Right cardiac atrium (tissue), 5 donors: ENCODE measurements at places on chromosomes 2 and 18. TPM values are rescaled to one million over a fixed set of nuclear protein-coding genes. Genes with fewer than 3 reads are reported as not detected.

QPCT gene
- 1.7 TPM for total RNA-seq

PROKR1 gene
- total RNA-seq = not detected

PDCD1 gene
- total RNA-seq = 5.5 TPM

PAIP2B gene
- total RNA-seq = 21.5 TPM

C18orf54 gene
- 0.53 TPM for total RNA-seq

CEP76 gene
- total RNA-seq = 3.2 TPM

TRABD2A gene
- 1.3 TPM for total RNA-seq

FARP2 gene
- 28.4 TPM for total RNA-seq

TRIM43 gene
- not detected for total RNA-seq

UGT1A5 gene
- total RNA-seq = not detected

ACYP2 gene
- total RNA-seq = 70.2 TPM

DSC3 gene
- 0.14 TPM for total RNA-seq

FIGN gene
- 13.5 TPM for total RNA-seq

NYAP2 gene
- total RNA-seq = not detected

DES gene
- 7,210 TPM for total RNA-seq

NR4A2 gene
- 4.1 TPM for total RNA-seq

RTP5 gene
- total RNA-seq = not detected

HOXD1 gene
- total RNA-seq = not detected

FKBP7 gene
- total RNA-seq = 15.6 TPM

PLGLB1 gene
- total RNA-seq = 0.95 TPM

DNA sequence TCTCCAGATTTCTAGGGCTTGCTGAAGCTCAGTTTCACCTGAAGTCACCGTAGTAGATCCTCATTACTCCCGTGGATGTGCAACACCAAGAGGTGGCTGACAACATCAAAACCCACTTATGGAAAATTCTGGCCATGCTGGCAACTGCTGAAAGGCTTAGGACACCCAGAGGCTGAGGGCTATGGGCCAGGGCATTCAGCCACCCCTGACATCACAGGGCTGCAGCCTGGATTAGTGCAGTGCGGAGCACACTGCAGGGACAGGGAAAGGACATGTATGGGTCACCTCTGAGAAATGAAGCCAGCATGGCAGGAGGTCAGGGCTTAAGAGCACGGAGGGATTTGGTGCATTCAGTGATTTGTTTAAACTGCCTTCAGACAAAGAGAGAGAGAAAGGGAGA lies 300.6 kb downstream of the TDRD15 start:
- DNase-seq = peak; percentile 68

- DNase-seq = no peak
Observed at GRCh38 chr18:44778788-44779187, 98.1 kb downstream of the SETBP1 start.

DNA sequence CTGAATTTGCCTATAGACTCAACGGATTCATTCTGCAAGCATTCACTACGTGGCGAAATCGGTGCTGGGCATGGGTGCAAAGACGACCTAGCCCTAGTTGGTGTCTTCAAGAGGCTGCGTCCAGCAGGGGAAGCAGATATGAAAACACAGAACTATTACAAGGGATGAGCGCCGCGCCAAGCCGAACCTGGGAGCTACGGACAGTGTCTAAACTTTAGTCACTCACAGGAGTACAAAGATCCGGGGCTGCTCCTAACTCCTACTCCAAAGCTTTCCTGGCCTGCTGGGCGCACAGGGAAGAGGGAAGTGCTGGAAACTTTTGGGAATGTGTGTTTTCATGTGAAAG lies 732 bp upstream of the ANXA4 start:
- DNase-seq = peak; percentile 53

- no peak for DNase-seq
Observed at GRCh38 chr2:133248264-133248663, 320.0 kb downstream of the NCKAP5 start.

- DNase-seq = no peak
Observed at GRCh38 chr18:50862401-50862800, 16.5 kb upstream of the ME2 start.

GRCh38 chr2:63654959-63655358 lies 66.2 kb downstream of the MDH1 start:
- no peak for DNase-seq

- DNase-seq = no peak
Observed at GRCh38 chr2:66693076-66693965, 258.4 kb downstream of the MEIS1 start.

GRCh38 chr2:59353306-59353921 lies 1112.3 kb upstream of the FANCL start:
- no peak for DNase-seq

- DNase-seq = no peak
Observed at GRCh38 chr2:225600444-225600843, 200.9 kb downstream of the NYAP2 start.

DNA sequence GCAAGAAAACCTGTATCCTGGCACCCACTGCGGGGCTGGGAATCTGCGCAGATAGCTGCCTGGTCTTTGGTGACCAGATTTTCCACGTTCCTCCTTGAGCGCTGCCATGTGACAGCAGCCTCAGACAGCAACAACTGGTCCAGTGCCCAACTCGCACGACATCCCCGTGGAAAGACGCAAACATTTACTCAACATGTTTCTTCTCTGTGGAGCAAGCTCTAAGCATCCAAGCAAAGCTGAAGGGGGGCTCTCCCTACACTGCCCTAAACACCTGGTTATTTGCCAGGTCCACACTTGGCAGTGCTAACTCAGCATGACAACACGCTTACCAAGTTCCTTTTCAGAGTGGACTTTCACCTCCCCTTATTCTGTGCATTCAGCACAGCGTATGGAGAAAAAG lies 11.3 kb downstream of the ZNF516 start:
- no peak for DNase-seq

- no peak for DNase-seq
Observed at GRCh38 chr2:66323406-66323805, 111.5 kb upstream of the MEIS1 start.

- peak; percentile 58 for DNase-seq
Observed at GRCh38 chr18:32349728-32350395, 120.8 kb downstream of the GAREM1 start.

DNA sequence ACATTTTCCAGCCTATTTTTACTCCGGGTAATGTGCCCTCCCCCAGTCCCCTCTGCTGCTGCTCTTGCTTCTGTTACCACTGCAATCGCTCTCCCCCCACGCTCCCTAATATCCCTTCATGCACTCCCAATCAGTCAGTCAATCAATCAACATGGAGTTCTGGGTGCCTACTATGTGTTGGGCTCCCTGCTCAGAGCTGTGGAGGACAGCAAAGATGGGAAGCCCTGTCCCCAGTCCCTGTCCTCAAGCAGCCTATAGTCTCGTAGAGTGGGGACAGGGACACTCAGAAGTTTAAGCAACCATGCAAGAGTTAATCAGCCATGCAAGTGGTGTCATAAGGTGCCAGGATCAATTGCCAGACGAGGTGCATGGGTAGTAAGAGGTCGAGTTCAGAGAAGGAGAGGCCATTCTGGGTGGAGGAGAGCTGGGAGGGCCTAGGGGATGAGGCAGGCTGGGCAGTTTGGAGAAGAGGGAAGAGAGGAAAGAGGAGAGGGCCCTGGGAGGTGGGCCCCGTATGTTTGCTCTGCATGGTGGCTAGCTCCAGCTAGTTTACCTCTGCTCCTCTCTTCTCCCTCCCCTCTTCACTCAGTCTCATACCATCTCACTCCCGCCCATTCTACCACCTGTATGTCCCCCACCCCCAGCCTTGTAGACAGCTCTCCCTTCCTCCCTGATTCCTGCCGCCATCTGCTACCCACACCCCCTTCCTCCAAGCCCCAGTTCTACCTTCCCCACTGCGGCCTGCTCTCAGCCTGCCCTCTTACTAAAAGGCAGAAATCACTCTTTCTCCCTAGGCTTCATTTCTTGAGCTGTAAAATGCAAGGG lies 3.9 kb downstream of the ASIC4 start:
- DNase-seq = peak; percentile 10

- no peak for DNase-seq
Observed at GRCh38 chr2:191797942-191798876, 48.7 kb downstream of the CAVIN2 start.

GRCh38 chr2:120820263-120820952 lies 84.7 kb downstream of the GLI2 start:
- peak; percentile 39 for DNase-seq

GRCh38 chr18:43034683-43035500 lies 80.6 kb downstream of the RIT2 start:
- DNase-seq = no peak

DNA sequence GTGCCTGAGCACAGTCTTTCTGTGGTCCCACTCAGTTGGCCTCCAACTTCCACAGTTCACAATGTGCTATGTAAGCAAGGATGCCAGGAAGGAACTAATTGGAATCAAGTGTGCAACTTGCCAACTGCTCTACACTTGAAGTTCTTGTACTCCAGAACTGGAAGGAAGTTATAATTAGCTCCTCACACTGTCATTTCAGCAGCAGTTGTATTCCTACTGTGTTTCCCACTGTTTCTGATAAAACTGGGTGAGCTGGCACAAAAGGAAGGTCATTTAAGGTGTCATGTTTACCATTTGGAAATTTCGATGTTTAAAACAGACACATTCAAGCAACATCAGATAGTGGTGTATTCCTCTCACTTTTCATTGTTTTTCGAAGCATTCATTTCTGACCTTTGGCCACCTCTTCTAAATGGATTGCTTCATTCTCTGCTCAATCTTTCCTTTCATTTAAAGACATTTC lies 84.2 kb downstream of the ANTXR1 start:
- DNase-seq = no peak

DNA sequence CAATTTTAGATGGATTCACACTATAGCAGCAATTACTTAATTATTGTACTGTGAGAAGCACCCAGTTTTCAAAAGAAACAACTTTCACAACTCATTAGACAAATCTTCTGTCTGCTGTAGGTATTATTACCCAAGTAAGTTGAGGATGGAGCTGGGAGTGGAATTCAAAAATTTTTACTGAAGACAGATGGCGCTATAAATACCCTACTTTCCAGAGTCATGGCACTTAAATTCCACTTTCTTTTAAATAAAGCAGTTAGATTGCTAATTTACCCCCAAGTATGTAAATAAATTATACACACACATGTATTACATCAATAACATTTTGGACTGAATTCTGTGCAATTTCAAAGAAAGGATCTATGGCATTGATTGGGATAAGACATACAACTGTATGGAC lies 166.8 kb downstream of the FTCDNL1 start:
- DNase-seq = no peak

GRCh38 chr2:224145751-224146355 lies 106.8 kb upstream of the SERPINE2 start:
- no peak for DNase-seq

GRCh38 chr2:28322981-28323396 lies 69.7 kb upstream of the FOSL2 start:
- no peak for DNase-seq

DNA sequence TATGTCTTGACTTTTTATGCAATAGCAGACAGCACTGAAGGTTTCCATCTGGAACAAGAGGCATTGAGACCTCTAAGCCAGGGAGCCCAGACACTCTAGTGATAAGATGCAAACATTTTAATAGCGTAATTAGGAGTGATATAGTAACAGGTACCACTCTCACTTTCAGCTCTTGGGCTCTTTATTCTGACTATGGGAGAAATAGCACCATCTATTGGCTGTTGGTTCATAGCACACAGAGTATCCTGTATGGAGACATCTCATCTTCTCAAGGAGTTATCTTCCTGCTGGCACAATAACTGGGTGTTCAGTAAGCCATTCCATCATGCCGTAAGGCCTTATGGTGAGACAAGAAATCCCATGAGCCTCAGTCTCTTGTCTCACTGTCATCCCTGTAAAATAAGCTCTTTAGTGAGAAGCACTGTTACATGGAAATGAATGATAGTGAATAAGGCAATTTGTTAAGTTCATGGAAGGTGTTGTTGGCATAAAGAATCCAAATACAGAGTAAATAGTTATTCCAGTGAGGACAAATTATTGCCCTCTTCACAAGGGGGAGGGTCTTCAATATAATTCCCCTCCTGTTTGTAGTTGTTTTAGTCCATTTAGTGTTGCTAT lies 48.3 kb downstream of the THUMPD2 start:
- no peak for DNase-seq

DNA sequence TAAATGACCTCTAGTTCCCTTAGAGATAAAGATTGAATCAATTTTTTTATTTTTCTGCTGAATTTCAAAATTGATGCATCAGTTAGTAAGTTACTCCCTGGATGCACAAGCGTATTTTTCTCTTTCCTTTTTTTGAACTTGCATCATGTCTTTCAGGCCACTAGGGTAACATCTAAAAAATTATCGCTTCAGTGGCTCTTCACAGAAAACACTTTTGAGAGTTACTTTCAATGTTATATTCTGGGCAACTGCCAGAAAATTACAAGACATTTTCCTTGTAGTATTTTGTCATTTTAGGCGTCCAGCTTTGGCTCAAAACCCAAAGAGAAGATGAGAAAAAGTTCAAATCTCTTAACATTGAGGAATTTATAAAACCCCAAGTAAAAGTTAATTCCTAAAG lies 59.8 kb downstream of the DSEL start:
- DNase-seq = no peak
